Mesothelial cell of epicardium (in vitro differentiated cells): ENCODE measurements at places on chromosomes 3 and 15.

GRCh38 chr15:74383286-74383685 lies 15.8 kb upstream of the CYP11A1 start:
- H3K4me3 ChIP-seq: no peak overlapping the region
- peaks cover 36% of the 10 kb centered on the region for H3K4me1 ChIP-seq
- no peak for DNase-seq
- no peaks in the 10 kb centered on the region for H3K27me3 ChIP-seq

GRCh38 chr3:119297169-119297568 lies 3.0 kb downstream of the ARHGAP31 start:
- peaks cover 51% of the 10 kb centered on the region for H3K4me1 ChIP-seq
- no peak overlapping the region for H3K4me3 ChIP-seq
- no peak for DNase-seq
- no peaks in the 10 kb centered on the region for H3K27me3 ChIP-seq

- H3K4me3 ChIP-seq: no peak overlapping the region
- DNase-seq: no peak
- no peaks in the 10 kb centered on the region for H3K27me3 ChIP-seq
- no peaks in the 10 kb centered on the region for H3K36me3 ChIP-seq
- peak overlapping the region; percentile 87 for H3K27ac ChIP-seq
- peaks cover 23% of the 10 kb centered on the region for H3K4me1 ChIP-seq
Observed at GRCh38 chr15:90840157-90840855, 28.1 kb upstream of the FURIN start.

- no peak overlapping the region for H3K27ac ChIP-seq
- H3K4me3 ChIP-seq: no peak overlapping the region
- H3K27me3 ChIP-seq: no peaks in the 10 kb centered on the region
Observed at GRCh38 chr3:134094491-134094890, 64.8 kb upstream of the SLCO2A1 start.
